ENCODE measurements at places on chromosomes 2 and 18.

- no peak for DNase-seq
These were observed 22.7 kb downstream of the TRAPPC8 start for GRCh38 chr18:31920277-31920676.

DNA sequence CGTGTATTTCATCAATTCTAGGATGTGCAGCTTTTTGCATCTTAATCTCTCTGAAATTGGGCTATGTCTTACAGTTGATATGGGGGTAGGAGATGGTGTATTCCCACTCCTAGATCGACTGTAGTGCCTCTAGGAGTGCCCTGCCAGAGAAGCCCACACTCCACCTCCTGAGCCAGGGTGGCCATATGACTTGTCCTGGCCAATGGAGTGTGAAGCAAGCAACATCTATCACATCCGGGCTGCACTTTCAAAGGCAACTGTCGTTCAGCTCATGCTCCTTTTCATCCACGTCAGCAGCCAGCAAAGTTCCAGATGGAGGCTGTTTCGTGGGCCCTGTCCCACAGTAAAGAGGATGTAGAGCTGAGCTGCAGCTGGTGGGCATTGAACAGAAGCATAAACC is 149.4 kb upstream of the SLC1A4 start:
- DNase-seq = no peak

DNA sequence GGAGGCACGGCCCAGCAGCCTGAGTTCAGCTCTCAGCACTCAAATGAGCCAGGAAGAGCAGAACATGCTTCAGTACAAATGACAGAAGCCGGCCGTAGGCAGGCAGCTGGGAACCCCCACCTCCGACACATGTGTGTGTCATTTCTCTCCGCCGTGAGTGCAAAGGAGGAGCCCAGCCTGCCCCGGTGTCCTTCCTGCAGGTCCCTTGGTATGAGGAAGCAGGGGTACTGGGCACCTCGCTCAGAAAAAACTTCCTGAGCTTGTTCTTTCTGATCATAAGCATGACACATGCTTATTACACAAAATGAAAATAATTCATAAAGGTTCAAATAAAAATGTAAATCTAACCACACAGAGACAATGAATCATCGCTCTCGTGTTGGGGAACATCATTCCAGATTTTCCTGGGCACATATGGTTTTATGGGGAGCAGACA is 35.3 kb downstream of the KCNF1 start:
- no peak for DNase-seq

DNA sequence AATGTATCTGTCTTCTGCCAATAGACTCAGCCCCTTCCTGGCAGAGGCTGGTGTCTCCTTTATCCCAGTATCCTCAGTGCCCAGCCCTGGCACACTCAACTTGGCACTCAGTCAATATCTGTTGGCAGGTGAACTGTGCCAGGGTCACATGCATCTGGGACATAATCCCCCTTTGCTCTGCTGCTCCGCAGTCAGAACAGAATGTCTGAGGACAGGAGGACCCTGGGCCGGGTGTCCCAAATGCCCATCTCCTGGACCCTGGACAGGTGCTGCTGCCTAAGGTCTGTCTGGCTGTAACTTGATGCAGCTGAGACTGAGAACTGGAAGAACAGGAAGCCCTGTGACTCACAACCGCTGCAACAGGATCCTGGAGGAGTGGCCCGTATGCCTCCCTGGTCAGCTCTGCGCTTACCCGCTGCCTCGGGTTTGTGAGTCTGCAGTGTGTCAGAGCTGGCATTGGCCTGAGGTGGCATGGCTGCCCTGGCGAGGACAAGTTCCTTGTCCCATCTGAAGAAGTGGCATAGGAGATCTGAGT is 11.4 kb downstream of the HK2 start:
- no peak for DNase-seq

GRCh38 chr18:47413327-47413726 is 161.9 kb upstream of the SKOR2 start:
- DNase-seq = no peak

GRCh38 chr2:84526562-84526961 is 10.3 kb downstream of the DNAH6 start:
- no peak for DNase-seq

DNA sequence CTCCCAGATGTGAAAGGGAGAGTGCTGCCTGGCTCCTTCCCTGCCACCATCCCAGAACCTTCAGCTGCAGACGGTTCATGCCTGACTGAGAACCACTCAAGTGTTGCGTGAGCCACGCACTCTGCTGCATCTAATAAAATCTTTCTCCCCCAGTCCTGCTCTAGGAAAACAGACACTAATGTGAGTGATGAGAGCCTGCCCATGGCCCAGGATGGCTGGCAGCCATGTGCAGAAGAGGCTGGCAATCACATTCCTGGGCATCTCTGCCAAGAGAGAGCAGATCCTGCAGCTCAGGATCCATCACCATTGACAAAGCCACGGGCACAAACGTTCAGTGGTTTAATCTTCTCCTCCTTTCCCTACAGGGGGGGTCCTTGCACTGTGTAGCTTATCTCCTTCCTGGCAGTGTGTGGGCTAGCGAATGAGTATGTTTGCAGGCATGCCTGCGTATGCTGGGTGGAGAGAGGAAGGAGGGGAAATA is 477.5 kb downstream of the SLC4A3 start:
- no peak for DNase-seq

DNA sequence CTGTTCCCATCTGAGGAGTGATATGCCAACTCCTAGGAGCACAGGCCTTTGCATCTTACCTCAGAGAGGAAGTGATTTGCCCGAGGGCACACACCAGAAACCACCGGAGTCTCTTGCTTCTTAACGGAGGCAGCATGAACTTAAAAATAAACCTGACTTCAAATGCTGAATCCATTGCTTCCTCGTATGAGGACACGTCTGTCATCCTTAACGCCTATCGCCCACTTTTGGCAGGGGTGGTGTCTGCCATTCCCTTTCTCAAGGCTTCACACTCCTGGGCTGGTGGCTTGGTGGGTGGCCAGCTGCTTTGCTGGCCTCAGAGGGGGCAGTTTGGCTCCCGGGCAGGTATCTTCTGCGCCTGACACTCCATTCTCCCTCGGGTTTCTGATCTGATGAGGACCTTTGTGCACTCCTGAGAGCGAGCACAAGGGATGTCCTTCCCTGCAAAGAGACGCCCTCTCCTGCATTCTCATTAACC is 1.1 kb upstream of the PREB start:
- no peak for DNase-seq

DNA sequence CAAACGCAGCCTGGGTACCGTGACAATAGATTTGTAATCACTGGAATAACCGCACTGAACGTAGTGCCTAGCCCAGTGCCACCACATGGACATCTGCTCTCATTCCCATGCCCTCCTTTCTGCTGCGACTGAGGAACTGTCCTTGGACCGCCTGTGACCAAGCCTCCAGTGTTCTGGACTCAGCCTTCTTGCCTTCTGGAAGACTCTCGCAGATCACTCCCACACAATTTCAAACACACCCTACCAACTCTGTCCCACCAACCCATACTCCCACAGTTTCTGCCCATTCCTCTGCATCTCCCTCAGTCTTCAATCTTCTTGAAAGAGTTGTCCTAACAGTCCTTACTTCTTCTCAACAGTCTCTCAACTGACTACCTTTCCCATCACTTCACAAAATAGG is 2.1 kb downstream of the RNF149 start:
- no peak for DNase-seq

- DNase-seq = no peak
These were observed 67.2 kb upstream of the SMAD7 start for GRCh38 chr18:49017813-49018553.

DNA sequence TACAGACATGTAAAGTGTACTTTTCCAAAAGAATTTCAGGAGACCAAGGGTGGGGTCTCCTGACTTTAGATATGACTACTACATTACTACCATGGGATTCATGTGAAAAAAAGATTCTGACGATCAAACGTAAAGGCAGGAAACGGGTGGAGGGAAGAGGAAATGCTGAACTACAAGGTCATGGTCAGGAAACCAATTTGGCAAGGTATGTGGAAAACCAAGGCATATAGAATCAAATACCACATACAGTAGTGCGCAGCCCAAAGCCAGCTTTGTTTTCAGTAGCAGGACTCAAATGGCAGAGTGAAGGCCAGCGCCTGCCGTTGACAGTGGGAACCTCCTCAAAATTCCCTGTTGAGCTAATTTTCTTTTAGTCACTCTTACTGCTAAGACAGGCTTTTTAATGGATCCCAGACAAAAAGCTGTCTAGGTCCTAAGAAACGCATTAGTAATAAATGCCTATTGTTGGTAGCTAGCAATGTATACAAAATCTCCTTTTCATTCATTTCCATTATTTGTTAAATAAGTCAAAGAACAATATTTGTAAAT is 57.6 kb upstream of the SERTAD2 start:
- no peak for DNase-seq

DNA sequence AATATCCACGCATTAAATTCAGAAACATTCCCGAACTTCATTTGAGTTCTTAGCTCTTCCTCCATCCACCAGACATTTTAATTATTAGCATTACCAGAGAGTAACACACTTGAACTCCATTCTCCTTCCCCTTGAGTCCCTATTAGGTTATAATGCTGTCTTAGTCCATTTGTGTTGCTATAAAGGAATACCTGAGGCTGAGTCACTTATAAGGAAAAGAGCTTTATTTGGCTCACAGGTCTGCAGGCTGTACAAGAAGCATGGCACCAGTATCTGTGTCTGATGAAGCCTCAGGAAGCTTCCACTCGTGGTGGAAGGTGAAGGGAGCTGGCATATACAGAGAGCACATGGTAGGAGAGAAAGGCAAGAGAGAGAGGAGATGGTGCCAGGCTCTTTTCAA is 25.4 kb downstream of the TBC1D8 start:
- no peak for DNase-seq

DNA sequence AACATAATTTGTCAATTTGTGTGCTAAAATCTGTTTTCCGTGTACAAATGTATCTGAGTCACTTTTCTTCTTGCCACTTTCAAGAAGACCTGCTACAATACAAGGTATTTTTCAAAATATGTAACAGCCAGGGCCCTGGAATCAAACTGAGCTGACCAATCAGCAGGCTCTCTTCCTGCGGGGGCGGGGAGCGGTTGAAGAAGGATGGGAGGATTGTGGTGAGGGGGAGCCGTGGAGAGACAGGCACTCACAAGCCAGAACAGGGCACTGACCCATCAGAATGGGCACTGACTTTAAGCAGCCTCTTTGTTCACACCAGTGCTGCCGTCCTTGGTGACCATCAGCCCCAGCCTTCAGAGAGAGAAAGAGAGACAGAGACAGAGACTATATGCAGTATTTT is 40.6 kb upstream of the CCNYL1 start:
- no peak for DNase-seq

DNA sequence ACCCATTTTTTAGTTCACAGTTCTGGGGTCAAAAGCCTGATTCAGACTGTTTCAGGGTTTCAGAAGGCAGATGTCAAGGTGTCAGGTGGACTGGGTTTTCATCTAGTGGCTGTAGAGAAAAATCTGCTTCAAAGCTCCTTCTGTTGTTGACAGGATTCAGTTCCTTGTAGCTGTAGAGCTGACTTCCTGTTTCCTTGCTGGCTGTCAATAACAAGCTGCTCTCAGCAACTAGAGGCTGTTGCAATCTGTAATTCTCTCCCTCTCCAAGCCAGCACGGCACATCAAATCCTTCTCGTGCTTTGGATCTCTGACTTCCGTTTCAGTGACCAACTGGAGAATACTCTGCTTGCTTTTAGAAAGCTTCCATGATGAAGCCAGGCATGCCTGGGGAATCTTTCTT is 179.4 kb downstream of the DOK6 start:
- DNase-seq = no peak

DNA sequence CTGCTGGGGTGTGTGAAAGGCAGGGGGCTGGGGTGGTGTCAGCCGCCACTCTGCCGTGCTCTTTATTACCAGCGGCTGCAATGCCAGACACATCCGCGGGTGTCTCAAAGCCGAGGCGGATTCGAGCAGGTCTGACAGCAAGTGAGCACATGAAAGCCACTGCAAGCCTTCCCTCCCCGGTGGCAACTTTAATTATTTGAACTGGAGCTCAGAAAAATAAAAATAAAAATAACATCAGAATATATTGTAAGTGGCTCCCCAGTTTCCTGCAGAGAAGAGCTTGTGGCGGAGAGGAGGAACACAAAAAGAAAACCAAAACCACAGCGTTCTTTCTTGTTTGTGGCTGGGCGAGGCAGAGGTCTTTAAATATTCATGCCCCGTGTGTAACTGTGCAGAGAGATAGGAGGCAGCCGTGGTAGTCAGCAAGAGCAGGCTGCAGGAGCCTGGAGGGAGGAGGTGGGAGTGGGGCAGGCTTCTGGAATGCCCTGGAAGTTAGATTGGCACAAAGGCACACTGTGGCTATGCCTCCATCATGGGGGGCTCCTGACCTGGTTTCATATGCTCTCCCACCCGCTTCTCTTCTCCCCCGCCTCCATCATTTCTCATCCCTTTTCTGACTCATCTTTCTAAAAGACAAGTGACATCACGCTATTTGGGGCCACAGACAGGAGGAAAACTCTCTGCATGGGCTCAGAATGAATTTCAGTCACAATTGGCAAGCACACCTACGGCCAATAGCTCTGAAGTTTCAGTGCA is 199.8 kb downstream of the CLIP4 start:
- DNase-seq = no peak

GRCh38 chr2:171595896-171596295 is 73.6 kb downstream of the CYBRD1 start:
- DNase-seq = no peak

DNA sequence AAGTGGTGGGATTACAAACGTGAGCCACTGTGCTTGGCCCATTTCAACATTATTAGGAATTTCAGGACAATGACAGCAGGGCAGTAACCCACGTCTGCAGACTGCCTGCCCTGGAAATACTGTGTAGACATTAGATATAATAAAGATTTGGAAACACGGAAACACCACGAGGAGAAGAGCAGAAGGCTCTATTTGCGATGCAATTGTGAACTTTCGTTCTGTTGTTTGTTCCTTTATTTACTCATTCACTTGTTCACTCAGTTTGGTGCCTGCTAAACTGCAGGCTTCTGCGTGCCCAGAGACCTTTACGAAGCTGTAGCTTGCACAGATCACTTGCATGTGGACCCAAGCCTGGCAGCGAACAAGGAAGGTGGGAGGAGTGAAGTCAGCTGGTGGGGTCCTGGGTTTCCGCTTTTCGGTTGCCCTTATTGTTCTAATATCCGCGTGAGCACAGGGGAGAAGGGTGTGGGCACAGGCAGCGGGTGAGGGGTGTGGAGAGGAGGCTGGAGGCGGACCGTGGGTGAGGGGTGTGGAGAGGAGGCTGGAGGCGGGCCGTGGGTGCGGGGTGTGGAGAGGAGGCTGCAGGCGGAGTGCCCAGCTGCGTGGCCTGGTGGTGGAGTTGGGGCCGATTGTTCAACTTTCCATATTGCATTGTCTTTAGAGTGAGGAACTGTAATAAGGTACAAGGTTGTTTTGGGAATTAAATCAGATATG is 3.4 kb downstream of the COLEC11 start:
- no peak for DNase-seq

DNA sequence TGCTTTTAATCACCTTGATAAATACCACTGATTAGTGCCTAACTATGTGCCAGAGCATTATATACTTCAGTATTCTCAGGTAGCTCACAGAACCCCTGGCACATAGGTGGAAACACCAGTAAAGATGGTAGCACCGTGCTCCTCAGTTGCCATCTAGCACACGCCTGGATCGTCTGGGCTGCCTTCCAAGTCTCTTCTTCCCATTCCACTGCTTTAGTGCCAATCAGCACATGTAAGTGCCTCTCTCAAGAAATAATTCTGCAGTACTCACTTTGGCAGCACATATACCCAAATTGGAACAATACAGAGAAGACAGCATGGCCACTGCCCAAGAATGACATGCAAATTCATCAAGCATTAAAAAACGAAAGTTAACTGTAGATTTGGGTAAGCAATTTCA is 13.0 kb downstream of the POLR2D start:
- no peak for DNase-seq

Measured in iPS DF 6.9 (cell line).